ENCODE measurements at places on chromosomes 11 and 22.
A peak's percentile ranks its signal among the peaks of the same experiment; 100 is the strongest.

DNA sequence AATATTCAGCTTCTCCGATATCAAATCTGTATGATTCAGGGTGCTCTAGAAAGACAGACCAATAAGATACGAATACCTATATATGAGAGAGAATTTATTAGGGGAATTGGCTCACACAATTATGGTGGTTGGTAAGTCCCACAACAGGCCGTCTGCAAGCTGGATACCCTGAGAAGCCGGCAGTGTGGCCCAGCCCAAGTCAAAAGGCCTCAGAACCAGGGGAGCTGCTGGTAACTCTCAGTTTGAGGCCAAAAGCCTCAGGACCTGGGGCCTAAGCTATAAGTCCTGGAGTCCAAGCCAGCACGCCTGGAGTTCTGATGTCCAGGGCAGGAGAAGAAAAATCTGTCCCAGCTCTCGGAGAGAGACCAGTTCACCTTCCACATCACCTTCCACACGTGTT is 318.7 kb downstream of the BRD1 start:
- no peak for DNase-seq

DNA sequence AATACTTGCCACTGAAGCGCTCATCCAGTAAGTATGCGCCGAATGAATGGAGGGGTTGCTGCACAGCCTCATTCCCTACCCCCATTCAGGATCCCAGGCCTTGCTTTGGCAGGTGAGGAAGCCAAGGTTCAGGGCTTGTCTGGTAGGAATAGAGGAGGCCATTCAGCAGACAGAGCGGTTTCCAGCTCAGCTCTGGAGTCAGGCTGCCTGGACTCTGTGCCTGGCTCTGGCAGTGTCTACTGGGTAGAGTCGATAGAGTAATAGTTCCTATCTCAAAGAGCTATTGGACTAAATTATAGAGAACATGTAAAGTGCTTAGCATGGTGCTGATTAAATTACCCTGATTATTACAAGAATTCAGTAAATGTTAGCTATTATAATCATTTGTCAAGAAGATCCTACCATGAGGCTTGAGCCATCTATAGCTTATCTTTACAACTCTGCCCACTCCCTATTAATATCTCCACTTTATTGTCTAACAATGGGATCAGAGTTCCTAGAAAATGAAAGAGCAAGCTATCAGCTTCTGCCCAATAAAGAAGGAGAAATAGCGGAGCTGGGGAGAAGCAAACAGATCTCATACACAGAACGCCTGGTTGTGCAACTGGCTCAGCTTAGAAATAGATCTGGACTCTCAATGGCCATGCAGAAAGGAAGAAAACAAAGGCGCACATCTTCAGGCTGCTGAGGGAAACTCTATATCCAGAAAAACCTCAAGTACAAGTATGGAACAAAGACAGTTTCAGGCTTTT is 6.6 kb upstream of the SNX32 start:
- DNase-seq: no peak

- DNase-seq: no peak
Observed at GRCh38 chr11:97364047-97364446, 974.2 kb downstream of the JRKL start.

GRCh38 chr11:134405841-134406240 is 6.2 kb downstream of the B3GAT1 start:
- no peak for DNase-seq

GRCh38 chr22:36193577-36193976 is 8.0 kb downstream of the APOL4 start:
- no peak for DNase-seq

DNA sequence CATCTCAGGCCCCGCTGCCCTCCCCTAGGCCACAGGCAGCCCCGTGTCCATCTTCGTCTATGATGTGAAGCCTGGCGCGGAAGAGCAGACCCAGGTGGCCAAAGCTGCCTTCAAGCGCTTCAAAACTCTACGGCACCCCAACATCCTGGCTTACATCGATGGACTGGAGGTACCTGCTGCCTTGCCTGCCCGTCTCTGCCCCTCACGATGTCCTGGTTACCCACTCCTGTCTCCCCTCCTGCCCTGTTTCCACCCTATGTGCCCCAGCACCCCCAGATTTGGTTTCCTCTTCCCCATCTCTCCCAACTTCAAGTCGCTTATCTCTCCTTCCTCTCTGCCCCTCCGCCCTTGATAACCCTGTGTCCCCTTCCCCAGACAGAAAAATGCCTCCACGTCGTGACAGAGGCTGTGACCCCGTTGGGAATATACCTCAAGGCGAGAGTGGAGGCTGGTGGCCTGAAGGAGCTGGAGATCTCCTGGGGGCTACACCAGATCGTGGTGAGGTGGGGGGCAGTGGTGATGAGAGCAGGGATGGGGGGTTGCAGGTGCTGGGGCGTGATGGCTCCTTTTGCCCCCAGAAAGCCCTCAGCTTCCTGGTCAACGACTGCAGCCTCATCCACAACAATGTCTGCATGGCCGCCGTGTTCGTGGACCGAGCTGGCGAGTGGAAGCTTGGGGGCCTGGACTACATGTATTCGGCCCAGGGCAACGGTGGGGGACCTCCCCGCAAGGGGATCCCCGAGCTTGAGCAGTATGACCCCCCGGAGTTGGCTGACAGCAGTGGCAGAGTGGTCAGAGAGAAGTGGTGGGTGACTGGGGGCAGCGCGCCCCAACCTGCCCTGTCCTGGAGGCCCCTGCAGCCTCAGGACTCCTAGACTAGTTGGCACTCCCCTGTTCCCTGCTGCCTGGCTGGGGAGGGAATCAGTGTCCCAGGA is 930 bp downstream of the SCYL1 start:
- no peak for DNase-seq

- no peak for DNase-seq
Observed at GRCh38 chr11:71206186-71206585, 46.2 kb downstream of the SHANK2 start.

DNA sequence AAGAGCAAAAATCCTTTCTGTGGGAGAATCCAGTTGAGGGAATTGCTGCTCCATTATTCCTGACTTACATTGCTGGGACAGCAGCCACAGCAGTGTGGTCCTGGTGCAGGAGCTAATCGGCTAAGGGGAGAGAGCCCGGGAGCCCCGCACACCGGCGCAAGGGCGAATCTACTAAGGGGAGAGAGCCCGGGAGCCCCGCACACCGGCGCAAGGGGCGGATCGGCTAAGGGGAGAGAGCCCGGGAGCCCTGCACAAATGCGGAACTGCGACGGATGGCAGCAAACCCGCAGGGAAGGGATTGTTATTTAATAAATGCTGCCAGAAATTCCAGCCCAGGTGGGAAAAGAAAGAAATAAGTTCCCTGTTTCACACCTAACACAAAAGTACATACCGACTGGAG is 43.5 kb downstream of the TPCN2 start:
- DNase-seq: no peak

GRCh38 chr11:2787816-2788167 is 88.0 kb upstream of the KCNQ1OT1 start:
- no peak for DNase-seq

DNA sequence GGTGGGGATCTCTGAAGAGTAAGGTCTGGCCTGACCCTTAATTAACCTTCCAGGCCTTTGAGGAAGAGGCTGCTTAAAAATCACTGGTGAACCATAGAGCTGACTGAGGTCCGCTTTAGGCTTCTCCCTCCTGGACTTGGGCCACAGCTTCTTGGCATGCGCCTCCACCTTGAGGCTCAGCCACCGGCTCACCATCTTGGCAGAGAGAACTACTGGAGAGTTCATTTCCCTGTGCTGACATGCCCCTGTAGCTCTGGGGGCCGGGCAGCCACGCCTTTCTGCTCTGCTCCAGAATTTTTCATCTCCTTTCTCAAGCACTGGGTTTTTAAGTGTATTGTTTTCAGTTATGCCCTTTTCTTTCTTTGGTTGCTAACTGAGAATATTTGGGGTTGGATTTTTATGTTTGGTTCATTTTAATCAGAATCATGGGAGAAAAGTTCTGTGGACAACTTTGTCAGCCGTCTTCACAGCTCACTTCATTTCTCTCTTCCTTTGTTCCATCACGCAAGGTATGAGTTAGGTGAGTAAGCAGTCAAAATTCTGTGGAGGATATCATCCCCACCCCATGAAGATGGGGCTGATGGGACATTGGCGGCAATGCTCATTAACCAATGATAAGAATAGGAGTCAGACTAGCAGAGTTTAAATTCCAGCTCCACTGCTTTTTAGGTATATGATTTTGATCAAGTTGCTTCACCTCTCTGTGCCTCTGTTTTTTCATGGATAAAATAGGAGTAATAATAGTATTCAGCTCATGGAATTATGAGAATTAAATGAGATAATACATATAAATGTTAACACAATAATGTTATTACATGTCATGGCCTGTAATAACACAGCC is 103.9 kb downstream of the DBX1 start:
- no peak for DNase-seq

DNA sequence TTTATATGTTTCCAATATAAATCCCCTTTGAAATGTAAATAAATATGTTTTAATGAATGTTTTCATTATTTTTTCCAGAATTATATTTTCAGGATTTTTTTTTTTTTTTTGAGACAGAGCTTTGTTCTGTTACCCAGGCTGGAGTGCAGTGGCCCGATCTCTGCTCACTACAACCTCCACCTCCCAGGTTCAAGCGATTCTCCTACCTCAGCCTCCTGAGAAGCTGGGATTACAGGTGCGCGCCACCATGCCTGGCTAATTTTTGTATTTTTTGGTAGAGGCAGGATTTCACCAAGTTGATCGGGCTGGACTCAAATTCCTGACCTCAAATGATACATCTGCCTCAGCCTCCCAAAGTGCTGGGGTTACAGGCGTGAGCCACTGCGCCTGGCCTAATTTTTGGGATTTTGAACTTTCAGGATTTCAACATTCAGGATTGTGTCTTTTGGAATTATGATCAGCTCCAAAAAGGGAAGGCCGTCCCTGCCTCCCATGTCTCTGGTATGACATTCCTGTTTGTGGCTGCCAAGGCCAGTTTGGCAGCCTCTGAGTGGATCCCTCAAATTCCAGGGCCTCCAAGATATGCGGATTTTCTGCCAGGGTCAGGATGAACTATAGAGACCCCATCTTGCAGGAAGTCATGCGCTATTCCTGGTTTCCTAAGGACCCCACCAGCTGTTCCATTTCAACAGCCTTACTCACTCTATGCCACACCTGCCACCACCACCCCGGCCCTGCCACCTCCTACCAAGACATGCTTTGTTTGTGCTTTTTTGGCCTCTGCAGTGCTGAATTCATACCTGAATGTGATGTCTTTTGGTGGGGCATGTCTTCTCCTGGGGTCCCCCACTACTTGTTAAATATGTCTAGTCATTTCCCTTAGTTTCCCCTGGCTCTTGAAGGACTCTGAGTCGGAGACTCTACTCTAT is 21.9 kb upstream of the TMPRSS4 start:
- DNase-seq: no peak

- peak; percentile 75 for DNase-seq
Observed at GRCh38 chr11:66347425-66348276, at the start of gene B4GAT1. B4GAT1 (minus strand) TSS chr11:66347629; CDS start chr11:66347545, 84 bp downstream.

- DNase-seq: no peak
Observed at GRCh38 chr11:113951537-113951936, 23.4 kb upstream of the HTR3A start.

DNA sequence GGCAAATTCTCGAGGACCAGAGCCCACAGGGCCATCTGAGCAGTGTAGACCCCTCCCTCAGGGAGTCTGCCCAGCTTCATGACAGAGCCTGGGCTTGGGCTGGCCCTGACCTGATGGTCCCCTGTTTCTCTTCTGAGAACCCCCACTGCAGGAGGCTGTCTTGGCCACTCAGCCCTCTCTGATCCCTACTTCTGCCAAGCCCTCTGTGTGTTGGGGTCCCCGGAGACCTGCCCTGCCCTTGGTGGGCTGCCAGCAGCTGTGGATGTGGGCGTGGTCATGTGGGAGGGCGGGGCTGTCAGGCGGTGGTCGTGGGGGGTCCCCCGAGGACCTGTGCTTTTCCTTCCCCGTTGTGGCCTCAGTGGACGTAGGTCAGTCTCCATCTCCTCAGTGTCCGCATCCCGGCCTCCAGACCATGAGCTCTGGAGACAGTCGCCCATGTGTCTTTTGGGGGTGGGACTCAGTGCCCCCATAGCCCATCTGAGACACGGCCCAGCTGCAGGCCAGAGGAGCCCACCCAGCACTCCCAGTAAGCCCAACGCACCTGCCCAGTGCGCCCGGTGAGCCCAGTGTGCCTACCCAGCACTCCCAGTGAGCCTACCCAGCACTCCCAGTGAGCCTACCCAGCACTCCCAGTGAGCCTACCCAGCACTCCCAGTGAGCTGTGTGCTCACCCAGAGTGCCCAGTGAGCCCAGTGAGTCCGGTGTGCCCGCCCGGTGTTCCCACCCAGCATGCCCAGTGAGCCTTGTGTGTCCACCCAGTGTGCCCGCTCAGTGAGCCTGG is 409.2 kb downstream of the TBC1D22A start:
- DNase-seq: no peak

GRCh38 chr22:23781511-23782183 is 5.1 kb upstream of the SMARCB1 start:
- DNase-seq: no peak

DNA sequence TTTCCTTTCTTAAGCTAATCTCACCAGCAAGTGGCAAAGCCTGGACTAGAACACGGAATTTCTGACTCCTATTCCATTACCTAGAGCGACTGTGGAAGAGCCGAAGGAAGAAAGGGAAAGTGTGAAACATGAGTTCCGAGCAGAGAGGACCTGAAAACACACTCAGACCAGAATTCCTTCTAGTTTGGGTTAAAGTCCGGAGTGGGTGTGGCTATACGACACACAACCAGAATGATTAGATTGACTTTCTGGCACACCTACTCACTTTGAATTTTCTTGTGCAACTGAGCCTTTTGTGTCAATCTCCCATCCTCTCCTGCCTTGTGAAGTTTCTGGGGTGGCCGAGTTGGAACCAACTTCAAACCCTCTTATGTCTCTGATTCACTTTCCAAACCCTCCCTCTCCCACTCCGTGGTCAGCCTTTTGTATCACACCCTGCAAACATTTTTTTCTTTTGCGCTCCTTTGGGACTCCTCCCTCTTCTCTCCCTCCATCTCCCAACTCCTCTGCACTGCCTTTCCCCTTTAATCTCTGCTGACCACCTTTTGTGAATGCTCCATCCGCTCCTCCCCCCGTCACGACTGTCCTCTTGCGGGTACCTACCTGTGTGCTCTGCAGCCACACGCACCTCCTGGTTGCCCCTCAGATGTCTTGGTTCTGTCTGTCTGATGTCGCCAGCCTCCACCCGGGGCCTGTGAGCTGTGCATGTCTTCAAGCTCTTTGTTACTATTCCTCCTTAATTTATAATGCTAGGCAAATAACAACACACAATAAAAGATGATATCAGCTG is 86.3 kb upstream of the BLID start:
- DNase-seq: no peak

DNA sequence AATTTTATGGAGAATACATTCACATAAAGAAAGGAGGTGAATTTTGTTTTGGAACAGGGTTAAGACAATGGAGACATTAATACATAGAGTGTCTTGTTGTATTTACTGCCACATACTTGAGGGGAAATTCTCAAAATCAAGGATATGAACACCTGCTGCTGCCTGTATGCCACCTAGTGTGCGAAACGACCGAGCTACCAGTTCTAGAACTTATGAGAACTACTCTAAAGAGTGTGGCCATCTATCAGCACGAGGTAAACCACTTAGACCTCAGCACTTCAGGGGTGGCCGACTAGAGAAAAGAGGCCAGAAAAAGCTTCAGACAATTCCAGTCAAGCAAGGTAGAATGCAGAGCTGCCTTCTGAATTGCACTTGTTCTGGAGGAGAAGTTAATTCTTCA is 1.5 kb upstream of the AGBL2 start:
- no peak for DNase-seq

GRCh38 chr22:37752189-37753087 is 55.3 kb upstream of the GCAT start:
- DNase-seq: no peak
